ENCODE measurements at places on chromosomes 5 and 9.

DNA sequence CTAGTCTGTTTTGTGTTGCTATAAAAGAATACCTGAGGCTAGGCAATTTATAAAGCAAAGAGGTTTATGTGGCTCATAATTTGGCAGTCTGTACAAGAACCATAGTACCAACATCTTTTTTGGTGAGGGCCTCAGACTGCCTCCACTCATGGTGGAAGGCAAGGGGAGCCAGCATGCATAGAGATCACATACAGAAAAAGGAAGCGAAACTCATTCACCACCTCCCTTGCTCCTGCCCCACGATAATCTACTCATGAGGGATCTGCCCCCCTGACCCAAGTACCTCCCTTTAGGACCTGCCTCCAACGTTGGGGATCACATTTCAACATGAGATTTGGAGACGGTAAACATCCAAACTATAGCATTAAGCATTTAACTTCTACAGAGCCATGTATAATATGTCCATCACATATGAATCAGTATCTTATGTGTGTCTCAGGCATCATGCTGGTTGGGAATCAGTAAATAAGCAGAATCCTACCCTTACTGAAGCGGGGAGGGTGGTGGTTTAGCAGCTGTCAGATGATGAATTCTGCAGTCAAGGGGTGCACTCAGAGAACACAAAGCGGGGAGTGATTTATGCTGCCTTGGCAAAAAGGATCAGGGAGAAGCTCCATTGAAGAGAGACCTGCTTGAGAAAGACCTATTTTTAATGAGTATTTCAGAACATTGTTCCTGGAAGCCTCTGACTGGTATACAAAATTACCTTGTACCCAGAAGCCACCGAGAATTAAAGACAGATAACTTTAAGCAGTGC is 34.8 kb downstream of the HMGXB3 start:
- no peak for DNase-seq

- no peak for DNase-seq
These were observed 56.7 kb upstream of the EQTN start for GRCh38 chr9:27353474-27354229.

- DNase-seq: peak; percentile 61
These were observed 47.3 kb upstream of the PHYKPL start for GRCh38 chr5:178279723-178280438.

DNA sequence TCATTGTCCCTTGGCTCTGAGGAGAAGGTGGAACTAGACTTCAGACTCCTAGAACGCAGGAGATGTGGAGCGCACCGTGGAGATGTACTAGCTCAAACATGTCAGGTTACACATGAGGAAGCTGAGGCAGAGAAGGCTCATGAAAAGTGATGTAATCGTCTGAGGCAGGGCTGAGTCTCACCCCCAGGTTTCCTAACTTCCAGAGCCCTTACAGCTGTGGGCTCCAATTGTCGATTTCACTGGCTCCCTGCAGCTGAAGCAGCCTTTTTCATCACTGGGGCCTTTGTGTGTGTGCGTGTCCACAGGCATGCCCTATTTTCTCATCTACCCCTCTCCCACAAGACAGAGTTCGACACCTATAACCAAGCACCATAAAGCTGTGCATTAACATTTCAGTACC is 370.6 kb downstream of the NTRK2 start:
- no peak for DNase-seq

- no peak for DNase-seq
These were observed 155.4 kb upstream of the CLINT1 start for GRCh38 chr5:158014372-158014771.

DNA sequence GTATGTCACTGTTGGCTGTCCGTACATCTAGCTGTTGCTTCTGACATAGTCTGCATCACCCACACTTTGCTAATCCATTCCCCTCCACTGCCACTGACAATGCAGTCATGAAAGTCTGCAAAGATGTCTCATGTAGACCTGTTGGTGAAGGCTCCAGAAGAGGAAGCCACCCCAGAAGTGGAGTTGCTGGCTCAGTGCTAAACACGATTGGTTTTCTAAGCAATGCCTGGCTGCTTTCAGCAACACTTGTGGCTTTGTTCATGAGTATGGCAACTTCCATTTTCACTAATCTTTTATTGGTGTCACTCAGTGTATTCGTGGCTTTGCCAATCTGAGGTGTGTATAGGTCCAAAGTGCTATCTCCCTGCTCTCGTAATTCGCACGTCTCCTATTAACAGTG is 288.1 kb downstream of the GADD45G start:
- DNase-seq: no peak

DNA sequence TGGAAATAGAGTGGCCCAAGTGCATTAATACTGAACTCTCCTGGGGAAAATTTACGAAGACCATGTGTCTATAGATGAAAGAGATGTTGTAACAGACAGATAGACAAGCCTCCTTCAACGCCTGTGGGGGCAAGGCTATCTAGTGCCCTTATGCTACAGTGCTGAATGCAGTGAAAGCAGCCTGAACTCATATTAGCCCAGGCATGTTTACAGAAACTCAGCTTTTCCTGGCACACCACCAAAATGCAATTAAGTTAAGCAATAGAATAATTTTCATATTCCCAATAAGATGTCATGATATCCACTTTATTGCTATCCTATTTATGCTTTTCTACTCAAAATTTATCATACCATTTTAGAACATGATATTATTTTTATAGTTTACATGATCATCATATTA is 277.0 kb downstream of the DIRAS2 start:
- DNase-seq: no peak

DNA sequence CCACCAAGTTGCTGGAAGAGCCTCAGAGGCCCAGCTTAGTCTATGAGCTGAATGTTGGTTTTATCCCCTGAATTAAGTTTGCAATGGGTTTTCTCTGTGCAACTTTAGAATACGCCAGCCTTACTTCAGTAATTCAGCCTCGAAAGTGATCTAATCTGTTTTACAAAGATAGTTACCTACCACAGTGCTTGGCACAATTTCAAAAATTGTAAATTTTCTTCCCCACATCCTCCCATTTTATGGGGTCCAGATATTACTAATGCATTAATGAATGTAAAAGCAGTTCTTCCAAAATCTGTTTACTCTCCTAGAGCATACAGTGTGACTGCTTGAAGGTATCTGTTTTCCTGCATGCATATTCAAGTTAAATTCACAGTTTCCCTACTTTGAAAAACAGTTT is 172.6 kb downstream of the MAN2A1 start:
- DNase-seq: no peak

DNA sequence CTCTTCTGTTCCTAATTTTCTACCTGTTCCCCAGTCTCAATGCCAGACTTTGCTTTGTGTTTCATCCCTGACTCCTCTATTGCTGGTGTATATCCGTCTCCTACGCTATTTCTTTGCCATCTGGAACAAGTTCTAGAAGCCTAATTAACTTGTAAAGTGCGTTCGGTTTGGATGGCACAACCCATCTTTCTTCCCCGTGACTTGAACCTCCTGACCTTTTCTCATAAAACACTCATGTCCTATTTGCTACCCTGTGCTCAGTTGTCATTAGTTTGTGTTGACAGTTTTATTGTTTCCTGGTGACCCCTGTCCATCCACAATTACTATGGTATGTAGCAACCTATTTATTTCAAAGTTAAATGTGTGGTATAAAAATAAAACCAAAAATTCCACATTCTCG is 323.5 kb downstream of the TLE4 start:
- no peak for DNase-seq

DNA sequence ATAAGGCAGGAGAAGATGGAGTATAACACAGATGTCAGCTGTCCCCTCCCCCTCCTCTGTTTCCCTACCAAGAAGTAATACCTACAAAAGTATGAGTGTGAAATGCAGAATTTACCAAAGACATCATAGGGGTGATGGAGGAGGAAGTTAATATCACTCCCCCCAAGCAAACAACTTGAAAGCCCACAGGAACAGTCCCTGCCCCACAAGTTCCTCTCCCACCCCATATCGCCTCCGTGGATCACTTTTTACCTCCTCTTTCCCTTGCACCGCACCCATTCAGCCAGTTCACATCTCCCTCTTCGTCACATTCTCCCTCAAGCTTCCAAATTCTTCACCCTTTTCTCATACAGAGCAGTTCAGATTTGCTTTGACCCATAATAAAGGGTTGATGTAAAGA is 7.0 kb upstream of the SIL1 start:
- no peak for DNase-seq

GRCh38 chr9:123174887-123175518 is 93.4 kb downstream of the STRBP start:
- DNase-seq: no peak

DNA sequence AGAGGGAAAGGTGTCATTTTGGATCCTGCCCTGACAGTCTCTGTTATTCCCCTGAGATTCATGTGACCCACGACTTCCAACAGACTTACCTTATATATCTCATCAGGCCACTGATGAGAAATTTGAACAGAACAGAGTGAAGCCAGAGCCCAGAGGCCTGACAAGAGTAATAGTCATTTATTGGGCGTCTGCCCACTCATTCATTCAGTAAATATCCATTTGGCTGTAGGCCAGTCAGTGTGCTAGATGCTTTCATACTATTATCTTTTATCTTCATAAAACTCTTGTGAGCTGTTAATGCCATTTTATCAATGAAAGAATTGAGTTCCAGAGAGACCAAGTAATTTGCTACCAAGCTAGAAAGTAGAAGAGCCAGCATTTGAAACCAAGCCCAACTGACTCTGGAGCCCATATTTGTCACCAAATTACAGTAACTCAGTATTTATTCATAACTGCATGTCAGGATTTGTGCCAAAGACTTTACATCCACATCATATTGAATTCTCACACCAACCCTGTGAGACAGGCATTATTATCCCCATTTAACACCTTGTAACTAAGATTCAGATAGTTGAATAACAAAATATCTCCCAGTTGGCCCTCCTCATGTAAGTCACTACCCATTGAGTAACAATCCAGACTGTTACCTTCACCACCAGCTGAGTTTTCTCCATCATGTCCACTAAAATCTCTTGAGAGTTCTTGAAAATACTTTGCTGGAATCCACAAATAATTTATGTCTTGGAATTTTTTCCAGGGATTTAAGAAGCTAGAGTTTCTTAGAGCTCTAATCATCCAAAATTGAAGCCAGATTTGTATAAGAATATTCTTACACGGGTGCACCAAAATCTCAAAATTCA is 2.5 kb downstream of the PTPDC1 start:
- no peak for DNase-seq

DNA sequence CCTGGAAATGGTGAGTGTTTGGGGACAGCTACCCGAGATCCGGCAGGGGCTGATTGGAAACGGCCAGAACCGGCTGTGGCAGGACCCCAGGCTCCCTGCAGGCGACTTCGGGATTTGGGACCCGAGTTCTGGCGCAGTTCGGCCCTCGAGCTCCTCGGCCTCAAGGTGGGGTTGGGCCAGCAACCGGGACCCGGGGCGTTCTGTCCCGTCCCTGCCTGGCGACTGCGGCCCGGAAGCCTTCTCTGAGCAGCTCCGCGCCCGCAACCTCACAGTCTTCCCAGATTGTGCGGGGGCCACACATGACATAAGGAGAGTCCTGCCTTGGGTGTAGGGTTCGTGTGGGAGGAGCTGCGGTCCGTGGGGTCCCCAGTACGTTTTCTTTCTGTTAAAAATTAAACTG is 23.2 kb upstream of the NEURL1B start:
- DNase-seq: no peak

- no peak for DNase-seq
These were observed 4.3 kb upstream of the DDX41 start for GRCh38 chr5:177520916-177521513.

DNA sequence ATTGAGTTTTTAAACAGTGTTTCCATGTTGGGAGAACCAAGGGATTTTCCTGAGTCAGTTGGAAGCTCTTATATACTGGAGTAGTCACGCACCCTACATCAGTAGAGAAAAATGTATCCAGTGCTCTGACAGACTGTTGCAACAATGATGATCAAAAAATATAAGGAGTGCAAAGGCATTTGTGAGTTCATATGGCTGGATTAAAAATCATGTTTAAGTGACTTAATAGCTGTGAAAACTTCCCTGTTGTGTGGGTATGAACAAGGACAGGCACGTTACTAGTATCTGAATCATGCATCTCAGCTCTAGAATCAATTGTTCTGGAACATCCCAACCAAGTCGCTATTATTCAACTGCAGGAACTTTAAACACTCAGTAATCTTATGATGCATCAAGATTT is 229.7 kb downstream of the ROR2 start:
- DNase-seq: no peak

DNA sequence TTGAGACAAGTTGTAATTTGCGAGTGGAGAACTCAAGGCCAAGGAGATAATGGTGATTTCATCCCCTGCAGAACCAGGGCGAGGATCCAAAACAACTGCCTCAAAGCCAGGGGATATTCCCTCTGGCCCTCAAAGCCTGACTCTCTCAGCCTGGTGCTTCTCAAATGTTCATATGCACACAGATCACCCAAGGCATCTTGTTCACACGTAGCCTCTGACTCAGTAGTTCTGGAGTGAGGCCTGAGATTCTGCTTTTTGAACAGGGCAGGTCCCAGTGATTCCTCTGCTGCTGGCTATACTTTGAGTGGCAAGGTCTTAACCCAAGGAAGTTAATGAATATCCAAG is 30.2 kb upstream of the WWC1 start:
- DNase-seq: no peak

GRCh38 chr9:87699835-87700234 is 26.1 kb upstream of the CTSL start:
- DNase-seq: no peak

GRCh38 chr5:68749631-68750030 is 344.2 kb upstream of the SLC30A5 start:
- DNase-seq: no peak

GRCh38 chr5:78473751-78474150 is 113.3 kb downstream of the SCAMP1 start:
- DNase-seq: no peak

DNA sequence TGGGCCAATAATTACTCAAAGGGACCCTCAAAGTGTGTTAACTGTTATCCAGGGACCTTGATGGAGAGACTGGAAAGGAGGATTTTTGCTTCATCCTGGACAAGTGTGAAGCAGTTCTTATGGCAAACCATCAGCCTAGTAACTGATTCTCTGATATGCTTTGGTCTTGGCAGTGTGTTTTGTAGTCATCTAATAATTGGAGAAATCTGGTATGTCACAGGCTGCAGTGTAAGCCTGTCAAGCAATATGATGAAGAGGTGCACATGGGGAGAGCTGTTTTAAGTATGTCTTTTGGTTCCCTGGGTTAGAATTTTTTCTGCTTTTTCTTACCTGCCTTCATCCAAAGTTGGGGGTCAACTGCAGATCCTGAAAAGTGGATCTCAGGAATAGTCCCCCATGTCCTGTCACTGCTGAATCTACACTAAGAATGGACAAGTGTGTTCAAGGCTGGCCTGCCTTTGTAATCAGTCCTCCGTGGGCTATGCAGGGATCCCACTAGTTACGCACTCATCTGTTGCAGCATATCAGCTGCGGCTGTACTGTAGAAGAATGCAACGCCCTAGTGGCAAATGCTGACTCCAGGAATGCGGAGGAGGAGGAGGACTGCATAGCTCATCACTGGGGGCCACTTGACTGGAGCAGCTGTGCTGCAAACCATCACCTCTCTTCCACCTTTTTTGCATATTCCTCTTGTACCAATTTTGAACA is 1.9 kb downstream of the SPTAN1 start:
- DNase-seq: peak; percentile 10
